ENCODE measurements at places on chromosomes 12 and 14. TPM values are rescaled to one million over a fixed set of nuclear protein-coding genes. Genes with fewer than 3 reads are reported as not detected.

Gene GPR137C
- total RNA-seq = 0.72 TPM

Gene HSPA2
- total RNA-seq = 18.9 TPM

DNA sequence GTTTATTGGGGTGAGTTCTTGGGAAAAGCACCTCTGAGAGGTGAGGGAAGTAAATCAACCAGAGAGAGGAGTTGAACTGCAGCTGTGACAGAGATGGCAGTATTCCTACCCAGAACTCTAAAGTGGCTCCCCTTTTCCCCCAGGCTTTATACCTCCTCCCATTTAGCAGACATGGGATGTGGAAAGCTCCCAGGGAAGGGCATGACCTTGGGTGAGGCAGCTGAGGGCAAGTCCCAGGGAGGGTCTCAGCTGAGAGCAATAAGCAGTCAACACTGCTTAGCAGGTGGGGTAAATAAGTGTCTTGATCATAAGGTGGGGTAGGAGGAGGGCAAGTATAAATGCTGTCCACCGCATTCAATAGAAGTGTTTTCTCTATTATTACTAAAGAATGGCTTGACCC, 143.0 kb downstream of the AKAP6 start:
- DNase-seq = no peak

Gene P2RX7
- total RNA-seq = 0.18 TPM

DNA sequence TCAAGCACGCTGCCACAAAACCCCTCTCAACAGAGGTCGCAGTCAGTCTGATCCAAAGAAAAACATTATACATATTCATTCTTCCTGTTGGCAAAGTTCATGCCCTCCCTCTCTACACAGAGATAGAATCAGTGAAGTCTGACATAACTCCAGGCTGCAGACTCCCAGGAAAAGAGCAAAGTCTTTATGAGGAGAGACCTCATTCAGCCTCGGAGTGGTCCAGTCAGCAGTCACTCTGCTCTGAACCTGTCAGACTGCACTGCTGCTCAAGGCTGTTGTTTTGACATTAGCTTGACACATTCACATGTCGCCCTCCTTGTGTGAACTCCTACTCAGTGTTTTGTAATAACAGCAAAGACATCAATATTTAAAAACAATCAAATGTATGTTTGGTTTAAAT, 241.2 kb upstream of the G2E3 start:
- no peak for DNase-seq

DNA sequence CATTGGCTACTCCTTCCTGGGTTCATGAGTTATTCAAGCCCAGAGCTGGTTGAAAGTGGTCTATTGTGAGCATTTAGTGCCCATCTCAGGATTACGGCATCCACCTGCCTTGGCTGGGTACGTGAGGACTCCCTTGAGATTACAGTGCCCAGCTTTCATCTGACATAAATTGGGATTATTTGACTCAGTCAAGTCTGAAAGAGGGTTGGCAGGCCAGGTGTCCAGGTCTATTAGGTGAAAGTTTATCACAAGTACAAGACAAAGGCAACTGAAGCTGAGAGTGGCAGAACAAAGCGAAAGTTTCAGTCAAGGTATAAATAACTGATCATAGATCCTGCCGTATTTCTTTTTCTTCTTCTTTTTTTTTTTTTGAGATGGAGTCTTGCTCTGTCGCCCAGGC, 84.6 kb upstream of the ATF7IP start:
- no peak for DNase-seq

GRCh38 chr14:102320033-102320660, 601 bp downstream of the ZNF839 start:
- peak; percentile 56 for DNase-seq

DNA sequence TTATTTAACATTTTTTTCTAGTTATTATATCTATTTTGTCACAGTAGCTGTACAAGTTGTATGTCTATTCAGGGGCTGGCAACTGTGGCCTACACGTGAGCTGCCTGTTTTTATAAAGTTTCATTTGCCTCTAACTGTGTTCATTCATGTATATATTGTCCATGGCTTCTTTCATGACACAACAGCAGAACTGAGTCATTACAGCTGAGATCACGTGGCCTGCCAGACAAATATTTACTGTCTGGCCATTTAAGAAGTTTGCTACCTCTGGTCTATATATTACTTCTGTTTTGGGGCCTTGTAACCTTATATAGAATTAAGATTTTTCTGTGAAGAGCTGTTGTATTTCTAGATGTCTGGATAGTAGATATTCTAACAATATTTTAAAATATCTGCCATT, 37.9 kb downstream of the KIAA0586 start:
- peak; percentile 70 for DNase-seq

Gene ASCL1
- not detected for total RNA-seq

- DNase-seq = no peak
These were observed 257.3 kb upstream of the PLEKHG7 start for GRCh38 chr12:92445253-92446082.

DNA sequence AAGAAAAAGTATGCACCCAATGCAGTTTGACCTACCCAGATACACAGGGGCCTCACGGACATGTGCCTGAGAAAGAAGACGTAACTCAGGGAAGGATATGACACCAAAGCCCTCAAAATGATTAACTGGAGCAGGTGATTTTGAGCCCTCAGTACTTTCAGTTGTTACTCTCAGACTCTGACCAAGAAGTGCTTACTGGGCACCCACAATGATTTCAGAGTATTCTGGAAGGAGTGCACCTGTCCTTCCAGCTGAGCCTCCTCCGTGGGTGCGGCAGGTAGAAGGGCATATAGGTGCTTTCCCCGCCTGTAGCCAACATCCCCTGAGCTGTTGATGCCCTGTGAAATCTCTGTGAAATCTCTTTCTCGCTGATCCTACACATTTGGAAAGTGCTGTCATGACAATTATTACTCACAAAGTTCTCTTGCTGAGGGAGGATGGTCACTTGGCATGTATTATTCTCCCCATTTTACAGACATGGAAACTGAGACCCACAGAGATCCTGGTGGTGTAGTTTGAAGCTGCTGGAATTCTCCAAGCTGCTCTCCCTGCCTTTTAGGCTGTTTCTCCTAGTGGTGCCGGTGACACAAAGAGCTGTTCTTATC, 154.3 kb upstream of the CCND2 start:
- DNase-seq = no peak

DNA sequence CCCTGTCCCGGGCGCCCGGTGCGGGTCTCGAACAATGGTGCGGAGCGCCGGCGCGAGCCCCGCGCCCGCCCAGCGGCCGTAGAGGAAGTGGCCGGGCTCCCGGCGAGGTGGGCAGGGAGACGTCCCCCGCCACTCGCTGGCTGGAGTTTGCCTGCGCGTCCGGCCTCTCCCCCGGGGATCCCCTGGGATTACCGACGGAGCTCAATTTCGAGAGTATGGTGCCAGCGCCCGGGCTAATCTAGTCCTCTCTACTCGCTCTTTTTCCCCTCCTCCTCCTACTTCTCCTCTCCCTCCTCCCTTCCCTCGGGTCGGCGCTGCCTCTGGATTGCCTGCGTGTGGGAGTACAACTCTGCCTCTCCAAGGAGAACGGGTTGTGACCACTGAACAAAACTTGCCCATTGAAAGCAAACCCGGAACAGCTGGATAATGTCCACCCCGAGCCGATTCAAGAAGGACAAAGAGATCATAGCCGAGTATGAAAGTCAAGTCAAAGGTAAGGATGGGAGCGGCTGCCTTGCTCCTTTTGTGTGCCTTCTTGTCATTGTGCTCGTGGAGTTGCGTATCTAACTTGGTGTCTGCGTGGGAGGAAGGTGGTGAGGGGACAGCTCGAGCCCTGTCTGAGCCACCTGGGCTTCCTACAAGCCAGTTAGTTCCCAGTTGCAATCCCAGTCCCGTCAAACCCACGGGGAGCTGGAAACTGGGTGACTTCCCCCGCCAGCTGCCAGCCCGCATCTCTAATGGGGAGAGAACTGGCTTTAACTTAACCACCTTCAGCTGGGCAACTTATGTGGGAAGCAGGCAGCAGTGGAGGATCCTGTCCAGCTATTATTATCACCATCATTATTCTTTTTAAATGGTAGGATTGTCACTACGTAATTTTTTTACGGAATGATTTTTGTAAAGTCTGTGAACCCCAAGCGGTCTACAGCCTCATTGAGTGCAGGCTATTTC, at the start of gene SRGAP1:
Gene SRGAP1 (plus strand): TSS at position 310 of the 951 bp plus-strand sequence. CDS start 117 bp downstream, at position 427.
- peak; percentile 73 for DNase-seq

DNA sequence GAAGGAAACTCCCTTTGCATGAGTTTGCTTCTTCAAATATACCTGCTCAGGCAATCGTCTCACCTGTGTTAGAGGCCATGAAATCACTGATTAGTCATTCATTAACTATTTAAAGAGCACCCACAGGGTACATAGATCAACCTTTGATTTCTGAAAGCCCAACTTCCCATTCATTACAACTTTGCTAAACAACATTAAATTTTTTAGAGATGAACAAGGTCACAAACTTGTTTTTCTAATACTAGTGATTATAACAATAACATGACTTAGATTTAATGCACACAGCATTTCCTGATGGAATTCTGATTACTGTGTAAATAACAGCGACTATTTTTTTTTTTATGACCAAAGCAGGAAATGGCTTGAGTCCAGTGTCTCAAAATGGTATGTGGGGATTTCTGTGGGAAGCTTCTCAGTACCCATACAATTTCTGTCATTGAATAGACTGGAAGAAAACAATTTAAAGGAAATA, 5.4 kb upstream of the ERO1A start:
- DNase-seq = peak; percentile 33

DNA sequence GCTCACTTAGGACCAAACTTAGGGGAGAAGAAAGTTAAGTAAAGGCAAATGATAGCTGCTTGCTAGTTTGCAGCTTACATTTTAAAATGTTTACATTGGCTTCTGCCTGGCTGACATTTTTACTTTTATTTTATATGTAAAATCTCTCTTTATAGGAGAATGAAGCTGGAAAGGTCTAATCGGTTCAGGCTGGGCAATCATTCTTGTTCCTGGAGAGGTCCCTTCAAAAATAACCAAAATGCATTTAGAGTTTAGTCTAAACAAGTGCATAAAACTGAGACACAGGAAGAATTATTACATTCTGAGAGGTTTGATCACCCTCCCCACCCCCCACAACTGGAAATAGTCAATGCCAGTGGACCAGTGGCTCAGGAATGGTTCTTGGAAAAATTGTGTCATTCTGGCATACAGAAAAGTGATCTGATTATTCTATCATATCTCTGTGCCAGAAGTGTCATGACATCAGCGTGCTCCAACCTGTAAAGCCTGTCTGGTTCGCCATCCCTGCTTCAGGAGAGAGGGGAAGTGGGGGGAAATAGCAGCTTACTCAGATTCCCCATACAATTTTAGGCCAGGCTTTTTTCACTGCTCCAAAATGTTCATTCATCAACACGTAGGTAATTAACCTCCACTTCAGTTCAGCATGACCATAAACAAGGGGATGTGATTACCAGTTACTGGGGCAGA, 4.2 kb downstream of the PRICKLE1 start:
- DNase-seq = no peak

Gene KRT85
- not detected for total RNA-seq

DNA sequence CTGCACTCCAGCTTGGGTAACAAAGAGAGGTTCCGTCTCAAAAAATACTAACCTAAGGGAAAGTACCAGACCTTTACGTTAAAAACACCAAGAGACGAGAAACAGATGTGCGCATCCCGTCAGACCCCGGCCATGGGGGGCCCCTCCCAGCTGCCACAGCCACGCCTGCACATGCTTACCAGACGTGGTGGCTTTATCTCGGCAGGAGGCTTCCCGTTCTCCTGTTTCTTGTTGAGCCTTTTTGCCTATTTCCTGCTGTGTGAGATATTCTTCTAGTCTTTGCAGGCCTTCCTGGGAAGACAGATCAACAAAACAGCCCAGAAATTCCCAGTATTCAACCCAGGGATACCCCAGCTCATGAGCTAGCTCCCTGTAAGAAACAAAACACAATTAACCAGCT, 23.6 kb downstream of the PGAM5 start:
- DNase-seq = no peak

DNA sequence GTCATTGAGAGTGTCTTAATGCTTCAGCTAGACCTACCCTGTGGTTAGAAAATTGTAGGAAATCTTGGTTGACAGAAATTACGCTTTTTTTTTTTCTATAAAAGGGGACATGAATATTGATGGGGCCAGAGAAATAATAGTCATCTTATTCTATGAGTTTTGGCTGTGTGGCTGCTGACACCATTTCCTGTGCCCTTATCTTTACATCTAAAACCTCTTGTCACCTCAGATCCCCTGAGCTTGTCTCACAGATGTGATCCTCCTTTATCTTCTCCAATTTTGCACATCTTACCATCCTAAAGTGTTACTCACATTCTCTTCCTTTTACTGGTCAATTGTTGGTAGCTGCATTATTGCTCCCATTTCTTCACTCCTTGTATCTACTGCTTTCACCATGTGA, 36.1 kb downstream of the ASCL1 start:
- DNase-seq = no peak

DNA sequence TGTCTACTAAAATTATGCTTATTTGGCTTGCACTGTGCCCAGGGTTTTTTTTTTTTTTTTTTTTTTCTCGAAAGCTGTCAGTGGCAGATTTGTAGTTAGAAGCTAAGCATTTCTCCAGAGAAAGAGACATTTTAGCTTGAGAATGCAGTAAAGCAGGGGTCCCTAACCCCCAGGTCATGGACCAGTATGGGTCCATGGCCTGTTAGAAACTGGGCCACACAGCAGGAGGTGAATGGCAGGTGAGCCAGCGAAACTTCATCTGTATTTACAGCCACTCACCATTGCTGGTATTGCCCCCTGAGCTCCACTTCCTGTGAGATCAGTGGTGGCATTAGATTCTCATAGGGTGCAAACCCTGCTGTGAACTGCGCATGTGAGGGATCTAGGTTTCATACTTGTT, 73.7 kb downstream of the TMTC2 start:
- DNase-seq = no peak

All from IMR-90 (cell line).